Sigmoid colon (tissue), 7 donors: ENCODE measurements at places on chromosomes 12 and 14. TPM values are rescaled to one million over a fixed set of nuclear protein-coding genes. Genes with fewer than 3 reads are reported as not detected.

DAD1 gene
- 167 TPM for total RNA-seq

- H3K36me3 ChIP-seq, result peaks cover 5% of the 10 kb centered on the region
- no peak for DNase-seq
- H3K27me3 ChIP-seq, result no peaks in the 10 kb centered on the region
- H3K27ac ChIP-seq, result peak overlapping the region; percentile 63
- no peaks in the 10 kb centered on the region for H3K4me1 ChIP-seq
- H3K4me3 ChIP-seq, result no peak overlapping the region
Observed at GRCh38 chr14:64444984-64445845, 20.1 kb upstream of the AKAP5 start.

GRCh38 chr12:25072906-25073650 lies 121.9 kb downstream of the DNAI7 start:
- no peaks in the 10 kb centered on the region for H3K36me3 ChIP-seq
- no peaks in the 10 kb centered on the region for H3K4me1 ChIP-seq

DNA sequence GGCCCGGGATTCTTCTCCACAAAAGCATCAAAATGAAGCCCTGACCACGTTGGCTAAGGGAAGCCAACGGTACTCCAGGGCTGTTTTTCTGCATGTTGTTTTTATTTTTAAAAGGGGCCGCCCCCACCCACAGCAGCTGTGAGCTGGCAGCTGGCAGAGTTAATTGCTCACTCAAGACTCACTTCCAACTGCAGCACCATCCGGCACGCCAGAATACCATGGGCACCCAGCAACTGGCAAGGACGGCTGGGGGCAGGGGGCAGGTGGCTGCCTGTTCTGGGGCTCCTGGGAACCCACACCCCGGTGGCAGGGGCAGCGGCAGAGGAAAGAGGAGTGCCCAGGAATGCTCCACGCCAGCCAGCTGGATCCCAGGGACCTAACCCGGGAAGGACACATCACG lies 44.3 kb downstream of the NCOR2 start:
- no peaks in the 10 kb centered on the region for H3K4me1 ChIP-seq
- H3K27ac ChIP-seq, result peak overlapping the region; percentile 65
- H3K27me3 ChIP-seq, result no peaks in the 10 kb centered on the region

DNA sequence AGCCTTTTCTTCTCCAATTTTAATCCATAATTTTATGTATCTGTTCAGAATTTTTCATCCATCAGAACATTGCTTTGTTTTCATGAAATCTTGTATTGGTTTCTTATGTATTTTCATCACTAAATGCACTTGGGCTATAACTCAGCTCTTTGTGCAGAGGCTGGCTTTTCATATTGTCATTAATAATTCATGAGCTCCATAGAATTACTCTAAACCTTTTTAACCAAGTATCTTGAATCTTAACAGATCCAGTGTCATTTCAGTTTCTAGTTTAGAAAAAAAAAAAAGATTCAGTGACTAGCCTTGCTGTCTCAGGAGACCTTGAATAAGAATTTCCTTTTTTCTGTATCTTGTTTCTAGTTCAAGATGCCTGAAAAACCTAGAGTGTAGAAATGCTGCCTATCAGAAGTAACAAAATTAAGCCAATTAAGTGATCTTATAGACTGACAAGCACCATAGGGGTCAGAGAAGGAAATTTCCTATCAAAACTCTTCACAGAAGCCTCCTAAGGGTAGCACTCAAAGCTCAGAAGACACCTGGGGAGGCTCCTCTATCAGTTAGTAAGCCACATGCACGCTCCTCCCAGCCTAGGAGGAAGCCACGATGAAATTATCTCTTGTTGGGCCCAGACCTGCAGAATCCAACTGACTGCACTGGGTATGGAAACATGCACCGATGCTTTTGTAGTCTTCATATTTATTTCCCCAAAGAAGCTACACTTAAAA lies 163.4 kb downstream of the KICS2 start:
- no peak for DNase-seq
- no peak overlapping the region for H3K4me3 ChIP-seq
- no peaks in the 10 kb centered on the region for H3K27me3 ChIP-seq
- H3K4me1 ChIP-seq, result no peaks in the 10 kb centered on the region

MYBPC1 gene
- total RNA-seq, result 0.54 TPM

PAH gene
- total RNA-seq, result 1.1 TPM

- H3K27me3 ChIP-seq, result no peaks in the 10 kb centered on the region
- DNase-seq, result no peak
- H3K27ac ChIP-seq, result no peak overlapping the region
- no peak overlapping the region for H3K4me3 ChIP-seq
- no peaks in the 10 kb centered on the region for H3K36me3 ChIP-seq
Observed at GRCh38 chr12:5467931-5468330, 36.0 kb downstream of the NTF3 start.

DNA sequence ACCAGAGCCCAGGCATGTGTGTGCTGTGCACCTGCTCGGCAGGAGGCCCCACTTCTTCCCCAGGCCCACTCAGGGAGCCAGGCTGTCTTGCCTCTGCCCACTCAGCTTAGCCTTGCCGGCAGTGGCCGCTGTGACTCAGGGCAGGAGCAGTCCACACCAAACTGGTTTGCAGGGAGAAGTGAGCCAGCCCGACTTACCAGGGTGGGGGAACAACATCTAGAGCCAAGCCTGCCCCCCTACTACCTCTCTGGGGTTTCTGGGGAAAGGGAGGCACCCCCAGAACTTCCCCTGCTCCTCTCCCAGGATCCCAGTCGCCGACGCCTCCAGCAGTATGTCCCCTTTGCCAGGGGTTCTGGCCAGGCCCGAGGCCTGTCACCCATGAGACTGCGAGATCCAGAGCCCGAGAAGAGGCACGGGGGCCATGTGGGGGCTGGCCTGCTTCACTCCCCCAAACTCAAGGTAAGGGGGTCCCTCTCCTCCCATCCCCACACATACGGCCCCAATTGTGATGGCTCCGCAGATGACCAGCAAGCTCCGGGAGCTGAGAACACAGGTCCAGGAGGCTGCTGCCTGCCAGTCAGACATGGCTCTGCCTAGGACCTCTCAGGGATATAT lies 3.0 kb downstream of the PLEKHG6 start:
- no peak overlapping the region for H3K27ac ChIP-seq
- no peak for DNase-seq
- peaks cover 9% of the 10 kb centered on the region for H3K4me1 ChIP-seq
- no peaks in the 10 kb centered on the region for H3K36me3 ChIP-seq

GRCh38 chr14:34538871-34539406 lies 562 bp downstream of the EAPP start:
- H3K27me3 ChIP-seq, result no peaks in the 10 kb centered on the region
- no peak for DNase-seq
- H3K4me3 ChIP-seq, result peak overlapping the region; percentile 92
- peaks cover 36% of the 10 kb centered on the region for H3K36me3 ChIP-seq
- H3K27ac ChIP-seq, result peak overlapping the region; percentile 89

DNA sequence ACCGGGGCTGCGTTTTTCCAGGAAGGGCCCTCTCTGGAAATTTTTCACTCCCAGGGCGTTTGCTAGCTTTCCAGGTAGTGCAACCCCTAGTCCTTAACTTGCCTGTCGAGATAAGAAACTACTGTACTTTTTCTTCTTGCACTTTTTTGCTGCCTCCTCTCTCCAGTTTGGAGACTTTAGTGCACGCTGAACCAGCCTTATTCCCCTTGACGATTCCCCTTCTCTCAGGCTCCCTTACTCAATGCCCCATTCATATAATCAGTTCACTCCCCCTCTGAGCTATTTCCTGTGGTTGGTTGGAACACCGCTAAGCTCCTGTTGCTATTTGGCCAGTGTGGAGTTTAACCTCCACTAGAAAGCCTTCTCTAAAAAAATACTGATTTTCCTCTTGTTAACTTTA lies 682 bp downstream of the CREBL2 start:
- no peaks in the 10 kb centered on the region for H3K27me3 ChIP-seq
- H3K4me1 ChIP-seq, result peaks cover 40% of the 10 kb centered on the region
- H3K4me3 ChIP-seq, result peak overlapping the region; percentile 85
- H3K36me3 ChIP-seq, result no peaks in the 10 kb centered on the region
- no peak for DNase-seq

GRCh38 chr14:44369401-44370123 lies 137.5 kb downstream of the FSCB start:
- no peak overlapping the region for H3K4me3 ChIP-seq
- no peak for DNase-seq
- no peaks in the 10 kb centered on the region for H3K27me3 ChIP-seq
- no peak overlapping the region for H3K27ac ChIP-seq
- H3K4me1 ChIP-seq, result no peaks in the 10 kb centered on the region
- H3K36me3 ChIP-seq, result no peaks in the 10 kb centered on the region

MAP3K9 gene
- total RNA-seq, result 0.41 TPM

DNA sequence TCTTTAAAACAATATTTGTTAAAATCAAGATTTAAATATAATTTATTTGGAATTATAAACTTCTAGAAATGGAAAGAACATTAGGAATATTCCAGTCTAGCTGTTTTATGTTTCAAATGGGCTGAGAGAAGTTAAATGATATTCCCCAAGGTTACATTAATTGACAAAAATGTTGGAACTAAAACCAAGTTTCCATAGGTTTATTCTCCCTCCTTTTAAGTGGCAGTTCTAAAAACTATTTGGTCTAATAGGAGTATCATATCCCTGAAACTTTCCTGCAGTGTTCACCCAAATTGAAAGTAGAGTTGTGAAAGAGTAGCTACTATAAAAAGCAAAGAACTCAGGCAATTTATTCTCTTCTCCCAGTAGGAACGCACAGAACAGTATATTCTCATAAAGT lies 1185.5 kb downstream of the LRFN5 start:
- no peak overlapping the region for H3K27ac ChIP-seq
- H3K4me3 ChIP-seq, result no peak overlapping the region
- DNase-seq, result no peak
- no peaks in the 10 kb centered on the region for H3K4me1 ChIP-seq
- no peaks in the 10 kb centered on the region for H3K36me3 ChIP-seq

ENDOU gene
- 0.49 TPM for total RNA-seq

DNA sequence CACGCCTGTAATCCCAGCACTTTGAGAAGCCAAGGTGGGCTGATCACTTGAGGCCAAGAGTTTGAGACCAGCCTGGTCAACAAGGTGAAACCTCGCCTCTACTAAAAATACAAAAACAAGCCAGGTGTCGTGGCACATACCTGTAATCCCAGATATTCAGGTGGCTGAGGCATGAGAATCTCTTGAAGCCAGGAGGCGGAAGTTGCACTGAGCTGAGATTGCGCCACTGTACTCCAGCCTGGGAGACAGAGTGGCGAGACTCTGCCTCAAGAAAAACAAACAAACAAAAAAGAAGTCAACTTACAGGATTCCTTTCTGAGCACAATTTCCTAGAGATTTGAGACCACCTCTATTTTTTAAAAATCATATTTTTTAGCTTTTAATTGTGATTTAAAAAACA lies 45.3 kb downstream of the DGLUCY start:
- H3K4me1 ChIP-seq, result no peaks in the 10 kb centered on the region
- no peak for DNase-seq
- no peaks in the 10 kb centered on the region for H3K27me3 ChIP-seq

TRPV4 gene
- total RNA-seq, result 0.14 TPM

TEDC1 gene
- 0.28 TPM for total RNA-seq

- H3K4me1 ChIP-seq, result no peaks in the 10 kb centered on the region
- H3K36me3 ChIP-seq, result peaks cover 7% of the 10 kb centered on the region
- DNase-seq, result no peak
- H3K27ac ChIP-seq, result no peak overlapping the region
- H3K4me3 ChIP-seq, result no peak overlapping the region
Observed at GRCh38 chr12:3084742-3085141, 7.6 kb downstream of the TSPAN9 start.

CYP27B1 gene
- total RNA-seq, result not detected

RTL1 gene
- total RNA-seq, result not detected

KRT8 gene
- 63.1 TPM for total RNA-seq

CARMIL3 gene
- 3.3 TPM for total RNA-seq

GRCh38 chr12:52918351-52918750 lies 13.5 kb upstream of the KRT8 start:
- H3K27me3 ChIP-seq, result no peaks in the 10 kb centered on the region
- DNase-seq, result no peak
- no peaks in the 10 kb centered on the region for H3K36me3 ChIP-seq
- no peak overlapping the region for H3K27ac ChIP-seq
- H3K4me3 ChIP-seq, result no peak overlapping the region

DNA sequence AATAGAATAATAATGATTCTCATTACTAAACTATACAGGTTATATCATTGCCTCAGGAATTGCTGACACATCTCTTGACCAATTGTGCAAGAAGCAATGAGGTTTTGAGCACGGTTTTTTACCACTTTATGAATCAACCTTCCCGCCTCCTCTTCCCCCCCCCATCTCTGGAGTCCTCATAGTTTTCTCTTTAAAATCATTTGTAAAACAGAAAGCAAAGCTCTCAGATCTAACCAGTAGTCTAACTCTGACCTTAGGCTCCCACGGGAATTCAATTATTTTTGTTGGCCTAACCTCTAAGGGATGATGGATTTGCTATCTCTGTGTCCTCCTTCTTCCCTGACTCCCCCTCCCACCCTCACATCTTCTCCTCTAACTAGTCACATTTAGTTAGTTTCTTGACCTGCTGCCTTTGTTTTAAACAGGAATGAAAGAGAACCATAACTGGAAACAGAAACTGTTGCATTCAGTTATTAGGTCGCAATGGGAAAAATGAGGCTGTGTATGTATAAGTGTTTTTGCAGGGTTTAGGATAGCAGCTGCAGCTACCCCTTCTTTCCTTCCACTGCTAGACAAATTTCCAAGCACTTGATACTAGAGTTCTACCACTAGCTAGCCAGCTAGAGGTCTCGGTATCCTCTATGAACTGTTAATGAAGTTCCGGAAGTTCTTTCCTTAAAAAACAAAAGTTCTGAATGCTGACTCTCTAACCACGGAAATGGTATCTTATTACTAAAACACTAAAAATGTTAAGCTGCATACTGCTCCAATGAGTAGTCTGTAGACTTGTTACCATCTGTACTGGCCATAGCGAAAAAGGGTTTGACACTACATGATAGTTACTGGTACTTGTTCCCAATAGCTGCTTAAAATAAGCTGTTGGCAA lies 65.4 kb downstream of the TAOK3 start:
- no peak for DNase-seq
- no peak overlapping the region for H3K27ac ChIP-seq
- no peaks in the 10 kb centered on the region for H3K27me3 ChIP-seq
- no peaks in the 10 kb centered on the region for H3K36me3 ChIP-seq
- H3K4me1 ChIP-seq, result no peaks in the 10 kb centered on the region

GRCh38 chr12:28563286-28563685 lies 373.0 kb downstream of the CCDC91 start:
- no peak overlapping the region for H3K27ac ChIP-seq
- no peak for DNase-seq
- no peaks in the 10 kb centered on the region for H3K36me3 ChIP-seq
- no peak overlapping the region for H3K4me3 ChIP-seq

GRCh38 chr12:13039328-13039956 lies 4.7 kb upstream of the FAM234B start:
- no peaks in the 10 kb centered on the region for H3K27me3 ChIP-seq
- no peak overlapping the region for H3K4me3 ChIP-seq
- DNase-seq, result no peak
- H3K27ac ChIP-seq, result no peak overlapping the region
